ENCODE measurements at places on chromosomes 1 and 21.

GRCh38 chr1:32005522-32005921 is 8.1 kb upstream of the KHDRBS1 start:
- DNase-seq: no peak

DNA sequence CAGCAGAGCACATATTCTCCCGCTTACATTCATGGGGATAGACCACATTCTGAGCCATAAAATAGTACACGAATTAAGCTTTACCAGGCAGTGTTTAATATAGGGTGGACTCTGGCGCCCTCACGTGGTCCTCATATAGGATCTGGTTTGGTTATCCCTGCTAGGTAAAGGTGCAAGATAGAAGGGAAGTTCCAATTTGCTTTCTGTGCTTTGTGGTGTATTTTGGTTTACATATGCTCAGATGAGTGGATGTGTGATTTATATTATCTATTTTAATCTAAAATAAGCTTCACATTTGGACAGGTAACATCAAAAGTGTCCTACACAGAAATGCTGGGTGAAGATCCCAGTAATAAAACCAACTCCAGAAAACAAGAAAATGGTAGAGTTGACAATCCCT is 3.6 kb downstream of the CR1 start:
- DNase-seq: peak; percentile 71

GRCh38 chr1:221667504-221667903 is 74.4 kb downstream of the DUSP10 start:
- DNase-seq: no peak

DNA sequence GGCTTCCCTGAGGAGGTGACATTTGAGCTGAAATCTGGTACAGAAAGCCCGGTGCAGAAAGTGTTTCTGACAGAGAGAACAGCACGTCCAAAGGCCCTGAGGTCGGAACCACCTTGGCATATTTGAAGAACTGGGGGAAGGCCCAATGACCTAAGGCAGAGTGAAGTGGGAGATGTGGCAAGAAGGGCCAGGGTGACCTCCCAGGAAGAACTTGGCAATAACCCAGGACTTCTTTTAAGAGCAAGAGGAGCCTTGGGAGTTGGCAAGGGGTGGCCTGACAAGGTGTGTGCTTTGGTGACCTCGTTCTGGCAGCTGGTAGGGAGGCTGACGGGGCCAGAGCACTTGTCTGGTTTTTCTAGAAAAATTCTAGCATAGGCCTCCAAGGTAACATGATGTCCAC is 23.4 kb downstream of the TTC39A start:
- DNase-seq: no peak

DNA sequence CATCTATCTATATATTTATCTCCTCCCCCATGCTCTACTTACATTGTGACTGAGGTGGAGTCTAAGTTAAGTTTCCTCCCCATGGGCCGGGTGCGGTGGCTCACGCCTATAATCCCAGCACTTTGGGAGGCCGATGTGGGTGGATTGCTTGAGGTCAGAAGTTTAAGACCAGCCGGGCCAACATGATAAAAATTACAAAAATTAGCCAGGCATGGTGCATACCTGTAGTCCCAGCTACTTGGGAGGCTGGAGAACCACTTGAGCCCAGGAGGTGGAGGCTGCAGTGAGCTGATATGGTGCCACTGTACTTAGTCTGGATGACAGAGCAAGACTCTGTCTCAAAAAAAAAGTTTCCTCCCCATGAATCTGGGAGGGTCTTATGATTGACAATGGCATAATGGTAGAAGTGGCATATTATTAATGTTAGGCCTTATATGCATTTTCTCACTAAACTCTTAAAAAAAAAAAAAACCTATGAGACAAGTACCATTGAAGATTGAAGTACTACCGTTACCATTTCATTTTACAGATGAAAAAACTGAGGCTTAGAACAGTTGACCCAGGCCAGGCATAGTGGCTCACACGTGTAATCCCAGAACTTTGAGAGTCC is 11.2 kb downstream of the F11R start:
- no peak for DNase-seq

GRCh38 chr21:26826801-26827200 is 18.4 kb downstream of the ADAMTS1 start:
- DNase-seq: no peak

- DNase-seq: no peak
These were observed 10.6 kb downstream of the PTPN22 start for GRCh38 chr1:113860891-113861290.

DNA sequence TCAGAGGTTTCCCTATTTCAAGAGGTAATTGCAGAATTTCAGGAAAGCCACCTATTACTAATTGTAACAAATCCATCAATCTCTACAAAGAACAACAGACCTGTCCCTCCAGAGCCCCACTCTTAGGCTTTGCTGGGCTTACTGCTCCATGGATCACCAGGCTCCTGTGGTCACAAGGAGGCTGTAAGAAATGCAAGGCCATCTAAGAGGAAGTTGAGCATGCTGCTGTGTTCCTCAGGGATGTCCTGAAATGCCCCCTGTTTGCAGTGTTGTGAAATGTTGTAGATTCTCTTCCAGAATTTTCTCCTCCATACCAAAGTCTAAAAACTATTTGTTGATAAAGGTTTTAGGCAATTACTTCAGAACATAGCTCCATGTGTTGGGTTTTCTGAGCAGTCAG is 24.4 kb upstream of the DUSP23 start:
- no peak for DNase-seq

DNA sequence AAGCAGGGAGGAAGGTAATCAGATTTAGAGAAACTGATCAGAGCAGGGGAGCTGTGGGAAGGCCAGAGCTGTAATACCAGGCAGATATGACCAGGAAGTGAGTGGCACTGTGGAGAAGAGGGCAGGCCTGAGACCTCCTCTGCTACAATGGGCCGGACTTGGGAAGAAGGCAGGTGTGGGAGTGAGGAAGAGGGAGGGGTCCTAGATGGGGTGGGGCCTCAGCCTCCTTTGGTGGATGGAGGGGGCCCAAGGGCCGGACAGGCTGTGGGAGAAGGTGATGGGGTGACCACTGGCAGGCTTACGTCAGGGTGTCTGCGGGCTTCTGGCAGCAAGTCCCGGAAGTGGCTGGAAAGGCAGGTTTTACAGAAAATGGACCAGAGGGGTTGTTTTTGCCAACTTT is 5.0 kb upstream of the HPCA start:
- no peak for DNase-seq

GRCh38 chr1:205709059-205709398 is 28.7 kb upstream of the SLC45A3 start:
- no peak for DNase-seq

Data from CD4-positive, alpha-beta T cell treated with Interleukin-21 for 1 hour (primary cell).